HepG2 (cell line): ENCODE measurements at places on chromosomes 11 and 22.

DNA sequence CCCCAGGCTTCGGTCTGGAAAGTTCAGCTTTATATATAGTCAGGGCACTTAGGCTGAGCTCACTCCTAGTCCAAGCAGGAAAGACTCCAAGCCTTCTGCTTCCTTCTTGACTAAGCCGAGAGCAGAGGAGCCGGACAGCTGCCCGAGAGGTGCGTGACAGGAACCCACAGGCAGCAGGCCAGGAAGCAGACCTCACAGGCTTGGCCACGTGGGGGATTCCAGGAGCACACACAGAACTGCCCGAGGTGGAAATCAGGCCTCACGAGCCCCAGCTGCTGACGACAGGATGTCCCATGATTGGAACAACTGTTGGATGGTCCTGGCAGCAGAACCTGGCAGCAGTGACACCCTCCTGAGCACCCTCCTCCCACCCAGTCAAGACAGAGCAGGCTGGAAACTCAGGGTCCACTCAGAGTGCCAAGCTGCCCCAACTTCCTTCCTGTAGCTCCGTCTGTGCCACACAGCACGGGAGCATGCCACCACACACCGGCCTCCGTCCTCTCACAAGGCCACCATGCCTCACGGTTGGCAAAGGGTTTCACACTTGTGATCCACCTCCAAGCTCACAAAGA, 5.4 kb downstream of the PLA2G6 start:
- DNase-seq, result no peak

- DNase-seq, result no peak
These were observed 20.3 kb upstream of the DGKZ start for GRCh38 chr11:46326813-46327416.

DNA sequence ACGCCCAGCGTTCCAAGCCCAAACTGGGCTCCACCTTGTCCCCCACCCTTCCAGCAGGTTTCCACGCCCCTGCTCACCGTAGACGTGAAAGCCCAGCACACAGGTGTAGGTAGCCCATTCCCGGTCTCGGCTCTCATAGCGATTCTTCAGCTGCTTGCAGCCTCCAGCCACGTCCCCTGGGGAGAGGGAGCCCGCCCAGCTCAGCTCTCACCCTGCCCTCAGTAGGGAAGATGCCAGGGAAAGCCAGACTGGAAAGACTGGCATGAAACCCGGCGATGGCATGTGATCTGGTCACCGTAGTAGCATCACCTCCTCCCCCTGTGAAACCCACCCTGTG, 1.4 kb upstream of the MTA2 start:
- no peak for DNase-seq

DNA sequence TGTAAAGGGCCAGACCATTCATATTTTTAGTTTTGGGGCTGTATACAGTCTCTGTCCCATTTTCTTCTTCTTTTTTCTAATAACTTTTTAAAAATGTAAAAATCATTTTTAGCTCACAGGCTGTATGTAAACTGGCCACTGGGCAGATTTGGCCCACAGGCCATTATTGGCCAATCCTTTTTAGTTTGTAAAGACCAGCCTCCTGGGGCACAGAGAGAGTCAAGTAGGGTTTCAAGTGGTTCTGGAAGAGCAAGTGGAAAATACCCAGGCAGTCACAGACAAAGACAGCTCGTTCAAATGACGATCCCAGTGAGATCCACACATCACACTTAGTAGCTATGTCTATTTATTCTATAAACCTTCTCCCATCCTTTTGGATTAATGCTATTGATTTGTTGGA, 150.2 kb upstream of the ARHGAP20 start:
- no peak for DNase-seq

DNA sequence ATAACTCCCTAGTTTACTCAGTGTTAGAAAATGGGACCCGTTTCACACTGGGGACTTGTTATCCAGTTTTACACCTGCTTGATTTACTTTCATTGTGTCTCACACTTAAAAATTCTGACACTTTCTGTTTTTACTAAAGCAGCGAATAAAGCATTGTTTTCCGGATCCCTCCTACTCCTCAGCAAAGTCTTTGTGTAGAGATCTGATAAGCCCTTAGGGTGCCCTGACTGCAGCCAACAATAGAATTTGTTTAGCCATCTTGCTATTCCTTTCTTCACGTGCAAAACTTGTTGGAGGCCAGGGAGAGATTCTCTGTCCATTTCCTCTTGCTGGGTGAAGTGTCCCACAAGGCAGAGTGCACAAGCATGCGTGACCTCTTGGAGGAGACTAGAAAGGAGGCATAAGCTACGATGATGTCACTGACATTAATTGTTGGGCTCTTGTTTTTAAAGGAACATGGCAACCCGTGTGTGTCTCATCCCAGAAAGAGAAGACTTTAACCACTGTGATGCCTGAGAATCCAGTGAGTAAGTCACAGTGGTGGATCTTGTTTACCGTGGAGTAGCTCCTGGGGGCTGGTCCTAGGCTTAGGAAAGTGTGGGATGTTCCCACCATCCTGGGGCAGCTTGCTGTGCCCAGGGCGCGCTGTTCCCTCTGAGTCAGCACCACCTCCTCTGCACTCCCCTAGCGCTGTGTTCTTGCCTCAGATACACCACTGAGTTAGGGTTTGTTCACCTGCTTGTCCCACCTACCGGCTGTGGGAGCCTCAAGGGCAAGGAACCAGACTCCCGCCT, 27.7 kb downstream of the MICAL2 start:
- DNase-seq, result no peak

GRCh38 chr22:37379722-37380121, 47.6 kb downstream of the ELFN2 start:
- DNase-seq, result no peak

DNA sequence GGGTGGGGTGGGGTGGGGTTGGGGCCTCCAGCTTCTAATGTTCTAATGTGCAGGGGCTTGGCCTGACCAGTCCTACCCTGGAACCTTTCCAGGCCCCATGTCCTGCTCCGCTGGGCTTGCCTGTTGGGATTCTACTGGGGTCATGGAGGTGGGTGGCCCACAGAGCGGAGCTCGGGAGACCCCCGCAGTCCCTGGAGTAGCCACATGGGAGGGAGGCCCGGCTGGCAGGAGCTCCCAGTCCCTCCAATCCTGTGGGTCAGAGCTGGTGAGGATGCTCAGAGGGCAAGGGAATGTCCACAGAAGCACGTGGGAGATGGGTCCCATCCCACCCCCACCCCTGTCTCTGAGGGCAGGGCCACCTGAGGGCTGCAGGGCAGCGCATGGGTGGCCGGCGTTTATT, 2.9 kb downstream of the SEPTIN5 start:
- DNase-seq, result no peak

DNA sequence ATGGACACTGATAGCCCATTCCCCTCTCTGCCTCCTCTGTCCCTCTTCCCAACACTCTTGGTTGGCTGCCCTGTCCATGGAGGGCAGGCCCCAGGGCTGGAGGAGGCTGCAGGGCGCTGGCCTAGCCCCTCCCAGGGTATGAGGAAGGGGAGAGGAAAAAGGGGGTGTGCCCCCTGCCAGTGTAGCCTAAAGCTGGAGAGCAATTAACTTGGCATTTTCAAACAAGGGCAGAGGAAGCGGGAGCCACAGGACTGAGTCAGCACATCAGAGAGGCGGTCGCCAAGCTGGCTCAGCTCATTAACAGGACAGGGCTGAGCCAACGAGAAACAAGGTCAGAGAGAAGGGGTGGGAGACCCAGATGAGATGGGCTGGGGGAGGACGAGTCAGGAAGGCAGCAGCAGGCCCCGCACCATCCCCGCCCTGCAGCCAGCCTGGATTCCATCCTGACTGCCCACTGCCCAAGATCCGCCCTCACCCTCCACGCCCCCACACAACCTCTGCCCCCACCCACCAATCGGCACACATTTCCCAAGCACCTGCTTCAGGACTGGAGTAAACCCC, 76.3 kb downstream of the BUD13 start:
- DNase-seq, result no peak

GRCh38 chr11:103541186-103541795, 432.1 kb downstream of the DYNC2H1 start:
- no peak for DNase-seq

DNA sequence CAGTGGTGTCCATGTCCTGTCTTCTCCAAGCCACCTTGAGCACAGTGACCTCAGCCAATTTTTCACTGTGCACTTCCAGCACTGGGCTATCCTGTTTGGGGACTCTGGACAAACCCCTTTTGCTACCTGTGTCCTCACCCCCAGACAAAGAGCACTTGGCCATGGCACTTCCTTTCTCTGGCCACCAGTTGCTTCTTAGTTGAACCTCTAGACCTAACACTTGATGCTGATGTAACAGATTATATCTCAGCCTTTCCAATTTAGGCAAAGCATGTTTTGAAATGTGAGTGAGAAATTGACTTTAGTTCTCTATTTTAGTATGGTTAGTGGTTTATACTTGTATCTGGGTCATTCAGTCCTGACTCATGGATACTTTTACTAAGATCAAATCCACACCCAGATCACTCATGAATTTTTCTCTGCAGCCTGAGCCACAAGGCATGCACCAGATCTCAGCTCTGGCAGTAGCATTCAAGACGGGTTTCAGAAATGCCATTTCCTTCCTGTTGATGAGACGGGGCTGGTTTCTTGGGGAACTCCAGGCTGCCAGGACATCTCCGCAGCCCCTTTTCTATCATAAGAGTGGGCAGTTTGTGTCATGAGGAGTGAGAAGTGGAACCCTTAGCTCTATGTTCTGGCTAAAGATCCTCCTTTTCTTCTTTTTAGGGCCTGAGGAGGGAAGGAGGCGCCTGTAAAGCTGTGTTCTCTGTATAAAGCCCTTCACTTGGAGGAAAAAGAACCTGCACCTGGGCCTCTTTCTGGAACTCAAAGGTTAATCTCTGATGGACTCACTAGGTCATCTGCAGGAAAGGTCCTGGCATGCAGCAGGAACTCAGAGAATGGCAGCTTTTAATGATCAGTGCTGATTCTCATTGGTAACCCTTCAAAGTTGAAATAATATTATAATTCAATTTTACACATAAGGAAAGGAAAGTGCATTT, 185.6 kb upstream of the TENM4 start:
- no peak for DNase-seq

GRCh38 chr11:23364076-23364475, 503.8 kb upstream of the CCDC179 start:
- DNase-seq, result no peak

GRCh38 chr11:69920345-69921127, 101.3 kb upstream of the FGF3 start:
- DNase-seq, result no peak

DNA sequence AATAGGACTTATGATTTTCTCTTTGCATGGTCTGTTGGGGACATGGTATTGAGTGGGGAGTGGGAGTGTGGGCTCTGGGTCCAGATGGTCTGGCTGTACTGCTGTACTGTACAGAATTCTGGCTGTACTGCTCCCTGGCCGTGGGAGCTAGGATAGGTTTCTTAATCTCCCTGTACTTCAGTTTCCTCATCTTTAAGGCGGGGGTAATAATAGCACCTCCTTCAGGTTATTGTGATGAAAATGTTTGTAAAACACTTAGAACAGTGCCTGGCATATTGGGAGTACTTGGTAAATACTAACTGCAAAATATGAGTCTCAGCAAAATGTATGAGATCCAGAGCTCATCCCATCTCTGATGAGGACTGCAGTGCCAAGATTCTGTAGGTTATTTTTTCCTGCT, 198.6 kb downstream of the KIF18A start:
- DNase-seq, result no peak

- no peak for DNase-seq
These were observed 35.4 kb downstream of the PKNOX2 start for GRCh38 chr11:125199915-125200314.

DNA sequence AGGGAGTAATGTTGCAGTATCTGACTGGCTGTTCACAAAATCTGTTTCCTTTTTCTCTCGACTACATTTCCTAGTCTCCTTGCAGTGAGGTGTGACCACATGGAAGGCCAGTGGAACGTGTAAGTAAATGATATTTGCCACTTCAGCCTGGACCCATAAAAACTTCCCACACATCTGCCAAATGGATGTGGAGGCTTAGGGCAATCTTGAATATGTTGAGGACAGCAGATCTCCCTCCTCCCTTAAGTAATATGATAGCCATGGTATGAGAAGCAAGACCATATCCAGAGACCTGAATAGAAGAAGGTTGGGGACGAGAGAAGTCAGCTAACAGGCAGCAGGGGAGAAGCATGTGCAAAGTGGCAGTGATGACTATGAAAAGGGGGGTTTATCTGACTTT, 33.0 kb upstream of the C11orf87 start:
- no peak for DNase-seq

GRCh38 chr11:83815736-83816135, 529.6 kb upstream of the CCDC90B start:
- no peak for DNase-seq

DNA sequence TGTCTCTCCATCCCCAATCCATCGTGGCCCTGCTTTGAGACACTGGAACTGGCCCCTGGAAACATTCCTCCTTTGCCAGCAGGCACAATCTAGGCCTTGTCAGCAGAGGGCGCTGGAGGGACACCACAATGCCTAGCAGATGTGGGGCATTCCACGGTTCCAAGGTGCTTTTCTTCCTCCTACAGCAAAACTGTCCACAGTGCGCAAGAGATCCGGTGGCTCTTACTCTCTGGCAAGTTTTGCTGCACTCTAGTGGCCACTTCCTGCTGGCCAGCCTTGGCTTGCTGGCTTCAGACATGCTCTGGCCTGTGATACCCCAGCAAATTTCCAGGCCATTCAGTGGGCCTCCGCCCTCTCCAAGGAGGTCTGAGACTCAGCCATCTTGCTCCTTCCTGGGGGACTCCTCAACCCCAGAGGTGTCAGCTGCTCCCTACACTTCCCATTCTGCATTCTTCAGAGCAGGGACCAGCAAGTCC, 17.1 kb upstream of the RBM4B start:
- peak; percentile 96 for DNase-seq

- no peak for DNase-seq
These were observed 5.6 kb downstream of the CD5 start for GRCh38 chr11:61107888-61108287.

- DNase-seq, result no peak
These were observed 36.4 kb upstream of the CARD16 start for GRCh38 chr11:105081412-105082150.

DNA sequence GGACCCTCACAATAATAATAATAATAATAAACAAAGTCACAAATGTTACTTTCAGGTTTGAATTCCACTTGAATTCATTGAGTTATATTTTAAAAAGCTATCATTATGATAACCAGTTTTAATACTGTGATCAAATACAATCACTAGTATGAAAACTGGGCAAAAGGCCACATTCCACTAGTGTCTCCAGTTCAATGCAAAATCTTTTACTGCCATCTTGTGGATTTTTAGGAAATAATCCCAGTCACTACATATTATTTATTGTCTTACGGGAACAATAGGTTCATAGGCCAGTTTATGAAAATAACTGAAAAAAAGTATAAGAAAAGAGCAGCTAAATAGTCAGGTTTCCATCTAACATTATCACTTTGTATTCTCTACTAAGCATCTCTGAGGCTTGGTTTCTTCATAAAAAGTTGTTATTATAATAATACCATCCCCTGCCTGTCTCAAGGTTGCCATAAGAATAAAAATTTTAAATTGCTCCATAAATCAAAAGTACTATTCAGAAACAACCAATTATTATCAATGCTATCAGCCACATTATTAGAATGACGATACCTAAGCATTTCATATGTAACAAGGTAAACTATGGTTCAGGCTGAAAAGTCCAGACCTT, 533.9 kb upstream of the CCDC90B start:
- peak; percentile 43 for DNase-seq

- DNase-seq, result no peak
These were observed 2.7 kb upstream of the NXPE1 start for GRCh38 chr11:114562166-114562916.
